ENCODE measurements at places on chromosomes 4 and X. TPM values are rescaled to one million over a fixed set of nuclear protein-coding genes. Genes with fewer than 3 reads are reported as not detected.

The COL4A6 gene
- total RNA-seq, result not detected

The ART3 gene
- total RNA-seq, result 0.80 TPM

The SLC9B1 gene
- total RNA-seq, result 1.1 TPM

The CENPVL2 gene
- total RNA-seq, result not detected

The SPON2 gene
- 17.3 TPM for total RNA-seq

The FAM13A gene
- total RNA-seq, result 91.4 TPM

The TMSB15A gene
- 0.39 TPM for total RNA-seq

The CXCL5 gene
- total RNA-seq, result not detected

The SPANXC gene
- total RNA-seq, result not detected

The FAM184B gene
- total RNA-seq, result not detected

The FAM114A1 gene
- 1.5 TPM for total RNA-seq

The NXF2 gene
- total RNA-seq, result not detected

The PPARGC1A gene
- total RNA-seq, result not detected

The FGG gene
- not detected for total RNA-seq

The BGN gene
- not detected for total RNA-seq

The AWAT2 gene
- not detected for total RNA-seq

The POU3F4 gene
- not detected for total RNA-seq

The NMU gene
- 1.0 TPM for total RNA-seq

The PABPC4L gene
- not detected for total RNA-seq

The ARHGAP10 gene
- total RNA-seq, result 14.7 TPM

The NUDT6 gene
- total RNA-seq, result 5.9 TPM

The JAKMIP1 gene
- total RNA-seq, result 34.6 TPM

The MAMLD1 gene
- total RNA-seq, result 1.9 TPM

The AMER1 gene
- total RNA-seq, result 3.0 TPM

The CYTL1 gene
- not detected for total RNA-seq

The PLAC8 gene
- total RNA-seq, result 19.9 TPM

The ABLIM2 gene
- total RNA-seq, result 0.53 TPM

The PASD1 gene
- total RNA-seq, result not detected

The SPANXN4 gene
- total RNA-seq, result not detected

The CSAG1 gene
- not detected for total RNA-seq

The MSX1 gene
- total RNA-seq, result not detected

The RP2 gene
- 7.1 TPM for total RNA-seq

The CCKAR gene
- not detected for total RNA-seq

The DDX53 gene
- total RNA-seq, result not detected

The ARHGEF38 gene
- total RNA-seq, result not detected

The ZDHHC15 gene
- total RNA-seq, result 0.32 TPM

The ITGB1BP2 gene
- 9.2 TPM for total RNA-seq

The RNF175 gene
- not detected for total RNA-seq

The SPANXN3 gene
- total RNA-seq, result not detected

The DIPK2B gene
- not detected for total RNA-seq

The RS1 gene
- not detected for total RNA-seq

The PITX2 gene
- 0.13 TPM for total RNA-seq

Data from activated T-helper 17 cell treated with anti-CD3 and anti-CD28 coated beads, Interleukin-2, amount 50 U/mL, for 72 hours (primary cell).